ENCODE measurements at places on chromosomes 3 and 15. TPM values are rescaled to one million over a fixed set of nuclear protein-coding genes. Genes with fewer than 3 reads are reported as not detected.

TIMP4 gene
- total RNA-seq, result 19.0 TPM

WDR93 gene
- total RNA-seq, result 1.8 TPM

TMEM207 gene
- total RNA-seq, result not detected

RTP3 gene
- total RNA-seq, result not detected

STAC gene
- total RNA-seq, result 17.6 TPM

SLC22A14 gene
- not detected for total RNA-seq

TRIM42 gene
- total RNA-seq, result not detected

DLEC1 gene
- 0.35 TPM for total RNA-seq

TGM5 gene
- 1.7 TPM for total RNA-seq

DPPA2 gene
- not detected for total RNA-seq

Data from PC-9 (cell line).